ENCODE measurements at places on chromosomes 16 and 17.

DNA sequence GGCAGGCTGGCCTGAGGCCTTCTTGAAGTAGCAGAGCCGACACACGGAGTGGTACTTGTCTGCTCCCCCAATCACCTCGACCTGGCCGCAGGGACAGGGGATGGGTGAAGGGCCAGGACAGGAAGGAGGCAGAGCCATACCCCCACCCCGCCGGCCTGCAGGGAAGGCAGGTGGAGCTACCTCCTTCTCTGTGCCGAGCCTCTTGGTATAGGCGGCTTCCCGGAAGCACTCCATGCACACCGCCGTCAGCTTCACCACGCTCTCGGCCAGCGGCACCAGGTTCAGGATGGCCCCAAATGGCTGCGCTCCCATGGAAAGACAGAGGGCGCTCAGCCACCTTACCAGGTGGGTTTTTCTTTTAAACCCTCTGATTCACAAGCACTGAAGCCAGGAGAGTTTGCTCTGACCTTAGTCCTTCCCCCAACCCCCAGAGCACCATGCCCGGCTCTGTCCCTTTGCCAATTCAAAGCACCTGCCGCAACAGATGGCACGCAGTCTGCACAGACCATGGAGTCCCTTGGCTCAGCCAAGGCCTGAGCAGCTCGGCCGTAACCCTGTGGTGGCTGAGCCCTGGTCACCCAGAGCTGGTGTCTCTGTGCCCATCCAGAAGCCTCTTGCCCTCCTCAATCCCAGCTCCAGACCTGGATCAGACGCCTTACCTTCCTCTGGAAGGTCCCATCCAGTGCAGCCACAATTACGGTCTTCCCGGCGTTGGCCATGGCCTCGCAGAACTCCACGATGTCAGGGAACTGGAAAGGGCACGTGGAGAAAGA, 6.7 kb downstream of the SYNGR2 start:
- DNase-seq: no peak

- DNase-seq: no peak
These were observed 223.6 kb downstream of the BCAS3 start for GRCh38 chr17:60901242-60901641.

DNA sequence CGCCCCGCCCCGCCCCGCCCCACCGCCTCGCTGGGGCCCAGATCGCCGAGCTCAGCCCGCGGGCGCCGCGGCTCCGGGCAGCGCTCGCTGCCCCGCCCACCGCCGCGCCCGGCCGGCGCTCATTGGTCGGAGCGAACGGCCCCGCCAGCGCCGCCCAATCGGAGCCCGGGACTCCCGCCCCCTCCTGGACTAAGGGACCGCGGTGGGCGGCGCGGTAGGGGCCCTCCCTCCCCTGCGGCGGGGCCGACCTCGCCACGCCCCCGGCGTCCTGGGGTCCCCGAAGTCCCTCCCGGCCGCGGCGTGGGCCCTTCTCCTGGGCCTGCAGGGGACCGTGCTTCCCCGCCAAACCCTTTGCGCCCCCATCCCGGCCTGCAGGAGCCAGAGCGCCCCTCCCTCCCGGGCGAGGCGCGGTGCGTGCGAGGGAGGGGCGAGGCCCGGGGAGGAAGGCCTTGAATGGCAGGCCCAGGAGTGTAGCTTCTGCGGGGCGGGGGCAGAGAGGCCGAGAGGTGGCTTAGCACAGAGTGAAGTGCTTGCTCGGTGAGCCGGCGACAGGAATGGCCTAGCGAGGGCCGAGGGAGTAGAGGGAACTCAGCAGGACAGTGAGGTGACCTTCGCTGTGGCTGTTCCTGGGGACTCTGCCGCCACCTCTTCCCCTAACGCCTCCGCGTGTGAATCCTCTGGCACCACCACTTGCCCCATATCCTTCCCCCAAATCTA, at the start of gene CAMKK1:
Gene CAMKK1 (minus strand): TSS at position 51 of the 717 bp plus-strand sequence. CDS start 7,366 bp downstream, outside the sequence.
- peak; percentile 82 for DNase-seq

- DNase-seq: no peak
These were observed 1.6 kb upstream of the DOC2B start for GRCh38 chr17:183021-183420.

DNA sequence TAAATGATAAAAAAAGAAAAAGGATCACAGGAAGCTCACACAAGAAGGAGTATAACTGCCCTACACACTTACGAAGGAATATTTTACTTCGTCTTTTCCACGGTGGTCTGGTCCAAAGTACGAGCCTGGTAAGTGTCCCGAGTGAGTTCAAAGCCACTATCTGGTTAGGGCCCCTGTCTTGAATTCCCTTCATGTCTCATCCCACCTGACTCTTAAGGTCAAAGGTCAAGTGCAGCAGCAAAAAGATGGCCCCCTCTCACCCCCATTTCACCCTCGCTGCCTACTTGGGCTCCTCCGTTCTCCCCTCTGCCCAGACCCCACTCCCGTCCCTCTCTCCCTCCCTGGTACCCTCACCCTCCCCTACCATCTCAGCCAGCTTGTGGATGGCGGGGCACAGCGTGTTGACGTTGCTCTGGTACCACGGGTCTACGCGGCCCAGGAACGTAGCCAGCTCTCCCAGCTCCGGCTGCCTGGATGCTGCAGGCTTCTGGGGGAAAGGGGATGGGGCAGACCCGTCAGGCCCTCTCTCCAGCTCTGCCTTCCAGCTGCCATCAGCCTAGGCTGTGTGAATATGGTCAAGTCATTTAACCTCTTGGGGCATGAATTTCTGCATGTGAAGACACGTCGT, 27.8 kb upstream of the MFSD6L start:
- no peak for DNase-seq

GRCh38 chr16:19001788-19002187, 18.1 kb downstream of the TMC7 start:
- DNase-seq: no peak

DNA sequence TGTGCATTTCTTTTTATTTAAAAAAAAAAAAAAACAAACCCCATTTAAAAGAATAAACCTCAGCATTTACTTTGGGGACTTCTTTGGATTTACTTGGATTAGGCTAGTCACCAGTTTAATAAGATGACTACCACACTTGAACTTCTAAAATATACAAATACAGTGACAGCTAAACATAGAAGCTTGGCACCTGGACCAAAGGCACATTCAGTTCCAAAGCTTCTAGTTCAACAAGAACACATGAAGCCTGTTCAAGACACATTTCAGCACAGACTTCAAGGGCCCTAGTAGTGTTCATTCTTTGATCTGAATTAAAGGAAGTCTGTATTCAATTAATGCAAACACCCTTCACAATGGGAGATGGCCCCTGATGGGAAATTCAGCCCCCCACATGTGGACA, 11.6 kb upstream of the ROGDI start:
- no peak for DNase-seq

DNA sequence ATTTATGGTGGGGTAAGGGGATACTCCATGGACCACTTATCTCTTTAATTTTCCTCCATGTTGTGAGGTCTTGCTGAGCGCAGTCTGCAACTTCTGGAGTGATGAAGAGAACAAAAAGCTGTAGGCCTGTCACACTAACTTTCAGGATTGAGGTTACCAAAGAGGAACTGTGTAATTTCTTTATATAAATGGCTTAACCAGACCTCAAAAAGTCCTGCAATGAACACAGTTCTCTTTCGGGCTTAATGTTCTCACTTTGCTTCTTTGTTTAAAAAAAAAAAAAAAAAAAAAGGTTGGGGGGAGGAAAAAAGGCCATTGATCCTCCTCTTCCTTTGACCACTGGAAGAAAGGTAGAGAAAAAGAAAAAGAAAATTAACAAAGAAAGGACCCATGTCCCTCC, 86.8 kb upstream of the SOX9 start:
- no peak for DNase-seq

- DNase-seq: peak; percentile 13
These were observed 73.3 kb upstream of the MTMR4 start for GRCh38 chr17:58587713-58588117.

- DNase-seq: no peak
These were observed 72.8 kb upstream of the BRD7 start for GRCh38 chr16:50441486-50442157.

- no peak for DNase-seq
These were observed 3.1 kb downstream of the TEX2 start for GRCh38 chr17:64259922-64260321.

- no peak for DNase-seq
These were observed 6.7 kb downstream of the GEMIN4 start for GRCh38 chr17:745406-745805.

DNA sequence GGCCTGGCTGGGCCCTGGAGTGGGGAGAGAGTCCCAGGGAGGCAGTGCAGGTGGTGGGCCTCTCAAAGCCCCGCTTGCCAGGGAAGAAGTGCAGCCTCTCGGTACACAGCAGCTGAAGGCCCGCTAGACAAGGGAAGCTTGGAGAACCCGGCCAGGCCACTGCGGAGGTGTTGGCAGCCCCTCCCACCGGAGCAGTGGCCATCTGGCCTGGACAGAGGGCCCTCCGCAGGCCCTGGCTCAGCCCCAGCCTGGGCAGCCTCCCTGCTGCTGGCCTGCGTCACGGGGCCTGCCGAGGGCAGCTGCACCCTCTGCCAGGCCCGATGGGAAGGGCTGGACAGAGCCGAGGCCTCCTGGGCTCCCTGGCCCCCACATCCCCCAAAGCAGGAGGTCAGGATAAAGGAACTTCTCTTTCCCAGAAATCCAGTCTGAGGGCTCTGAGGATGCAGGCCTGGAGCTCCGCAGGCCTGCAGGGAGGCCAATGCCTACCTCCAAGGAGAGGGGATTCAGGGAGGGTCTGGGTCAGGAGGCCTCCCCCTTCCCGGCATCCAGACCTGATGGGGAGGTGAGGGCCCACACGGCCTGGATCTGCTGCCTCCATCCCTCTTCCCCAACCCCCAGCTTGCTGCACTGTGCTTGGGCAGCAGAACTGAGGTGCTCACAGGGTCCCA, 4.3 kb downstream of the SPPL2C start:
- DNase-seq: no peak

- DNase-seq: no peak
These were observed 173.6 kb downstream of the PRKCA start for GRCh38 chr17:66476014-66476413.

DNA sequence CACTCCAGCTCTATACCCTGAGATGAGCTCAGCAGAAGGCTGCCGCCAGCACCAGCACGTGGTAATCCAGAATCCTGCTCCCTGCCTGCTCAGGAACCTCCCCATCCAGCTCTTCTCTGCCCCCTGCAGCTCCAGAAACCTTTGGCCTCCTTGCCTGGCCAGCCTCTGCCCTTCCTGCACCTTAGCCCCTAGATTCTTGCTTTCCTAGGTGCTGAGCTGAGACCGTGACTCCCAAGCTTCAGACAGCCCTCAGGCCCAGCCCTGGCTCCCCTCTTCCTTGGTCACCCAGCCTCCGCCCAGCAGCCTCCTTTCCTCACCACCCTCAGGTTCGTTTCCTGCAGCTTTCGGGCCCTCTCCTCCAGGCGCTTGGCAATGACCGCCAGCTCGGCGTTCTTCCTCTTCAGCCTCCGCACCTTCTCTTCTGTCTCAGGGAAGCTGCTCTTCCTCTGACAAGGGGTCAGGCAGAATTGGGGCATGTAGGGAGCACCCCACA, 2.6 kb downstream of the TSPOAP1 start:
- DNase-seq: no peak

- DNase-seq: no peak
These were observed 151.6 kb downstream of the FTO start for GRCh38 chr16:53855511-53855910.

DNA sequence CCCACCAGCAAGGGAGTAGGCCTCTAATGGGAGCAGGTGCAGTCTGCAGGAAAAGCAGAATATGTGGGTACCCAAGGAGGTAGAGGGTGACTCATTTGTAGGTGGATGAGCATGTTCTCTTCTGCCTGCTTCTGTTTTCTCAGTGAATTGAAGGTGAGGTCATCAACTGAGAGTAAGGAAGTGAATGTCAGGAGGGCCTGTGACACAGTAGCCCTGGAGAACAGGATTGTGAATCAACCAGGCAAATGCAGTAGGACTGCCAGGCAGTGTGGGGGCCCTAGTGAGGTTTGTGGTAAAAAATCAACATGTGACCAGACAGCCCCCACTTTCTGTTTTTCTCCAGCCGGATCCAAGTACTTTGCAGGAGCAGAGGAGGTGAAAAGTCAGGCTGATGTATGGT, 150.5 kb upstream of the SOX9 start:
- DNase-seq: no peak

GRCh38 chr16:10138881-10139280, 43.3 kb downstream of the GRIN2A start:
- DNase-seq: no peak

All from ovary (tissue), 10 donors.